NCI-H1417 treated with DMSO at 0.1 percent for 48 hours (cell line): ENCODE measurements at places on chromosomes 1 and 21.

DNA sequence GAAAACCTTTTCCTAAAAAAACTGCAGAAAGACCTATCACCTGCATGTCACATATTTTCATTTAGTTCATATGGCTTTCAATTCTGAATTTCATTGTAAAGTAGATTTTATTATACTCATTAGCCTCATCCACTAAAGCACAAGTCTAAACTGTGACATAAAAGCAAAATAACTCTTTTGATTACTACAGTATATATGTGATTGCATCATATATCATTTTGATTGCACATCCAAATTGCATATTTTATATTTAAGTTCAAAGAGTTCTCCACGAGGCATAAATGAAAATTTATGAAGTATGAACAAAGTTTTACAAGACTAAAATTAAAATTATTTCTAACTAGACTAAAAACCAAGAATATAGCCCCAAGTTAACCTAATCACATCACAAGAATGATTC, 19.3 kb downstream of the PALMD start:
- DNase-seq: no peak

GRCh38 chr1:195908121-195908520, 700.1 kb downstream of the KCNT2 start:
- no peak for DNase-seq

- no peak for DNase-seq
Measured at GRCh38 chr1:166133276-166133841, 33.4 kb downstream of the FAM78B start.

DNA sequence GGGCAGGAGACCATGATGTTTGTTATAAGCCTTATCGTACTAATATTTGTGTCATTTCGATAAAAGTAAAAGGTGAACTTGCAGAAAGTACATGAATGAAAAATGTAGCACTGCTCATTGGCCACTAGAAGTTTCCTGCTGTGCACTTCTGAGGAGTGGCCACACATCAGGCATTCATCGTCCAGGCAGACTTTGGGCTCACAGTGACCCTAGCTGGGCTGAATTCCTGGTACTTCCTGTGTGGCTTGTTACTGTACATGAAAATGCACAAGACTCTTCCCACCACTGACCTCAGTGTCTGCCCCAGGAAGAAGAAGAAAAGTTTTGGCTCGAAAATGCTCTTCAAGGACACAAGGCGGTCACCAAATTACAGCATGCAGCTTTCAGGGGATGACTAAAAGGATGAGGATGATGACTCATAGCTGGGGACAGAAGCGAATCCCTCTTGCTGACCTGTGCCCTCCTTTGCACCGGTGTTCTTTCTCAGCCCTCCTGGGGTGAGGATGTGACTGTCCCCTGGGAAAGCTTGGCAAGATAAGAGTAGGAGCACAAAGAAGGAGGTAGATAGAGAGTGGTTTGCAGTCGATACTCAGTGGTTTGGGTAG, 252.4 kb upstream of the KAZN start:
- DNase-seq: no peak

DNA sequence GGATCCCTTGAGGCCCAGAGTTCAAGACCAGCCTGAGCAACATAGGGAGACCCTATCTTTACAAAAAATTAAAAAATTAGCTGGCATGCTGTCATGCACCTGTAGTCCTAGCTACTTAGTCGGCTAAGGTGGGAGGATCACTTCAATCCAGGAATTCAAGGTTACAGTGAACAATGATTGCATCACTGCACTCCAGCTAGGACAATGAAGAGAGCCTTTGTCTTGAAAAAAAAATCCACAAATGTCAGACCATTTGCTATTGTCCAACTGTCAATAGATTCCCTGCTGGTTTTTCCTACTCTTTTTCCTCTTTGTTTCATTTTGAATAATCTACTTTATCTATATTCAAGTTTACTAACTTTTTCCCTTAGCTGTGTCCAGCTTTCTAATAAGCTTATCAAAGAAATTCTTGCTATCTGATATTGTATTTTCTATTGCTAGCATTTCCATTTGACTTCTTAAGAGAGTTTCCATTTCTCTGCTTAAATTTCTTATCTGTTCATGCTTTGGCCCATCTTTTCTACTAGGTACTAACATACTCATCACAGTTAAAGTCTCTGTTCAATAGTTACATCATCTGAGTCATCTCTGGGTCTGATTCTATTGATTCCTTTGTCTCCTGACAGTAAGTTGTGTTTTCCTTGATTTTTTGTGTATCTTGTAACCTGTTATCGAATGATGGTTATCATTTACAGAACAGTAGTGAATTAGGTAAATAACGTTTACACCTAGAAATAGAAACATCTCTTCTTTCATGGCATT, 14.8 kb downstream of the MT1HL1 start:
- no peak for DNase-seq

- DNase-seq: no peak
Measured at GRCh38 chr1:150024156-150024555, 13.6 kb upstream of the OTUD7B start.

GRCh38 chr1:85581802-85582686, 1.5 kb downstream of the CCN1 start:
- no peak for DNase-seq

- DNase-seq: no peak
Measured at GRCh38 chr1:175307160-175307559, 114.6 kb upstream of the KIAA0040 start.

DNA sequence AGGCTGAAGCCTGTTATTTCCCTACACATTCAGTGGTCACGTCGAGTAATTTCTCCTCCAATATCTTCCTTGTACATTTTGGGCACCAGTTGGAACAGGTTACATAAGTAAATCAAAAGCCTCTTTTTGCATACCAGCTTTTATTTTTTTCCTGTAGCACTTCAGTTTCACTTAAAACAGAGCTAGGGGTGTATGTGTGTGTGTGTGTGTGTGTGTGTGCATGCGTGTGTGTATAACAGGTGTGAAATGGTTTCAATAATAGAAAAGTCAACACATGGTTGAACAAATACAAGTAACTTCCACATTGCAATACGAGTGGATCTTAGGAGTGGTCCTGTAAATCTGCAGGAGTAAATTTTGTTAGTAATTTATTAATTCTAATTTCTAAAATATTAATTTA, 3.0 kb upstream of the MAN1A2 start:
- no peak for DNase-seq

DNA sequence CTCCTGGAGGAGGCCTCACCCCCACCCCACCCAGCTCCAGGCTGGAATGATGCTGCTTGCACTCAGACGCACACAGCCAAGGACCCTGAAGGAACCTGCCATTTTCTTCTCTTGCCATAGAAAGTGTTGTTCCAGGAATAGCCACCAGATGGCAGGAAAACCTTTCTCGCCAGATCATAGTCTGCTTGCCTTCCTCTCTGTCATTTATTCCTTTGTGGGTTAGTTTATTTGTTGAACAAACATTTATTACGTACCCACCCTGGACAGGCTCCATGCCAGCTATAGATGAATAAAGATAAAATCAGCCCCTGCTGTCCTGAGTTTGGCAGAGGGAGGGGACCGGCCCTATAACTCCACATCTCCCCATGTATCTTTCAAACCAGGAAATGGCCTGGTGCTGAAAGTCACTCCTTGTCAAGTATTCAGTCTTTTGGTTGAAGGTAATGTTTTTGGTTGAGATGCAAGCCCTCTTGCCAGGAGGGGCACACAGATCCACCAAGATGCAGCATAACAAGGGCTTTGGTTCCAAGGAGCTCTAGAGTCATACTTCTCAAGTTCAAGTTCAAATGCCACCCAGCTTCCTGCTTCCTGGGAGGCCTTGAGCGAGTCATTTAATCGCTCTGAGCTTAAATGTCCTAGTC, 7.0 kb upstream of the KCNC4 start:
- no peak for DNase-seq

- DNase-seq: peak; percentile 94
Measured at GRCh38 chr1:145879775-145880174, 5.9 kb downstream of the ANKRD35 start.

DNA sequence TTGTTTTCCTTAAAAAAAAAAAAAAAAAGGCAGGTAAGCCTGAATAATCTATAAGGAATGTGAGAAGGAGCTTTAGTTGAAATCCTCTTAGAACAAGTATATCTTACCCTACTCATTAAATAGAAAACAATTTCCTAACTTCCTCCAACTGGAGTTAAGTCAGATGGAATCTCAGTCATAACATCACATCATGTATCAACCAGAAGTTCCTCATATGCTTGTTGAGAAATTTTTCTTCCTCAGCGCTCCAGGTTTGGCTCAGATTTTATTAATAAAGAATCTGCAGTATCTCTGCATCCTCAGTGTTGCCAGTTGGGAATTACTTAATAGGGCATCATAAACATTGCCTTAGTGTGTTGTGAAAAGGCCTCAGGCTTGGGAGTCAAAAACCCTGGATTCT, 37.6 kb downstream of the DUSP10 start:
- no peak for DNase-seq
